Umbilical cord (tissue), 2 donors: ENCODE measurements at places on chromosomes 6 and 20.

DNA sequence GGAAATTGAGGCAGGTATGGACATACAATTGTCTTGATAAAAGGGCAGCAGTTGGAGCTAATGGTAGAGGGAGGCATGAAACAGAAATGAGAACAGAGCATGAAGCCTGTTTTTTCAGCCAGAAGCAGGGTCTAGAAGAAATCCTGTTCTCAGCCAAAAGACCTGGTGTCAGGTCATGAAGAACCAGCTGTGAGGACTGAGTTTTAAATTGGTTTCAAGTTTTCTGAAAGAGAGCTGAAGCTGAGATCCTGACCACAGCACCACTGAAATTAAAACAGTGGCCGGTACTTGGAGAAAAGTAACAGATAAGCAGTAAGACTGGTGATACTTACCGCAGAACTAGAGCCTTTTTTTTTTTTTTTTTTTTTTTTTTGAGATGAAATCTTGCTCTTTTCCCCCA lies 283.8 kb upstream of the BMP2 start:
- DNase-seq, result no peak

GRCh38 chr6:38997128-38997761 lies 51.3 kb upstream of the GLP1R start:
- peak; percentile 18 for DNase-seq

DNA sequence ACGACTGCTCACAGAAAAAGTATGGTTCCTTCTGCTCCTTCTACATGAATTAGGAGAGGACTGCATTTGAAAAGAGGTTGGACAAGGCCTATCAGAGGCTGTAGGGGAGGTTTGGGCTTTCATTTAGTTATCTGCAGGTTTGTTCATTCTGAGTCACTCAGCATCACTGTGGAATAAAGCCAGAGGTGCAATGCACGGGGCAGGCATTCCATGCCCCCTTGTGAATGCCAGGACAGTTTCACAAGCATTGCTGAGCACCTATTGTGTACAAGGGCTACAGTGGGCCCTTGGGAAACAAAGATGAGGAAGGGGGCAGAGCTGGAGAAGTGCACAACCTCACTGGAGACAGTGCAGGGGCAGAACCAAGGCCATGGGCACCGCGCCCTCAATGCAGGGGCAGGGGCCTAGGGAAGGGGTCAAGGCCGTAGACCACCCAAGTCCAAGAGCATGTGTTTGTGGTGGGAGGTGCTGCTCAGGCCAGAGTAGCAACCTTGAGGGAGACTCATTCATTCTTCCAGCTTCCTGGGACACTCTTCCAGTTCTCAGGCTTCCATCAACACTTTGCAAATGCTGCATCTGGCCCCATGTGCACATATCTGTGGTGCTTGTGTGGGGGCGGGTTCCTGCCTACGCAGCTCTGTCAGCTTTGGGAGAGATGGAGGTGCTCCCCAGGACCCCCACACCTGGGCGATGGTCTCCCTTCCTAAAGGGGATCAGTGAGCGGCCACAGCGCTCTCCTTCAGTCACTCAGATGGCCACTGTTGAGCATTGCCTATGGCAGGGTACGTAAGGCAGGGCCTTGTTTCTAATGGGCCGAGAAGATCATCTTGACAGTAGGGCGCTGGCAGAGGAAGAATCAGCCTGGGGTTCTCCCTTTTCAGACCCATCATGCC lies 204.5 kb downstream of the SYNDIG1 start:
- no peak for DNase-seq

DNA sequence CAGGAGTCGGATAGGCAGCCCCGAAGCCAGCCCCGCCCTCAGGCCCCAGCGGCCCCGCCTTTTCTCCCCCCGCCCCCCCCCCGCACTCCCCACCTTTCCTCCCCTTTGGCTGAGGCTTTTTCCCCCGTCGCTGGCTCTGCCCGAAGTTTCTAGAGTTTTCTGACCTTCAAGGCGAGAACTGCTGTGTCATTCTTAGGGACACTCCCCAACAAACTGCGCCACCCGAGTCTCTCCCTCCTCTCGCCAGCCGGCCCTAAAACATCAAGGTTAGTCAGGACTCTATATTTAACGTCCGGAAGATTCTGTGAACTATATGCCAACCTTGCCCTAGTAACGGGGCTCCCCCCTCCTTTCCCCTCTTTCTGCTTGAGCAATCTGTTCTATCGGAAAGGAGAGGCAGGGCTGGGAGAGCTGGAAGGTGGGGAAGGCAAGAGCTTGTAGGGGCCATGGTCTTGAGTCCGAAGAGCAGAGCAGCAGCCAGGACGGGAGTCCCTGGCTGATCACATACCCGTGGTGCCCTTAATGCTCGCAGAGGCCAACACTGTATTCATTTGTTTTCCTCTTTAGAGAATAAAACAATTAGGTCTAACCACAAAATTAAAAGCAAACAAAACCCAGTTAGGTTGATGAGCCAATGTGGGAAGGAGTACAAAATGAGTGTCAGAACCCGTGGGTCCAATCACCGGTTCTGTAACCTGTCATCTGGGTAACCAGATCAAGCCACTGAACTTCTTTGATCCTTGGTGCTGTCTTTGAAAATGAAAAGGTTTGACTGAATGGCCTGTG lies 5.3 kb upstream of the HSPA1B start:
- peak; percentile 88 for DNase-seq

DNA sequence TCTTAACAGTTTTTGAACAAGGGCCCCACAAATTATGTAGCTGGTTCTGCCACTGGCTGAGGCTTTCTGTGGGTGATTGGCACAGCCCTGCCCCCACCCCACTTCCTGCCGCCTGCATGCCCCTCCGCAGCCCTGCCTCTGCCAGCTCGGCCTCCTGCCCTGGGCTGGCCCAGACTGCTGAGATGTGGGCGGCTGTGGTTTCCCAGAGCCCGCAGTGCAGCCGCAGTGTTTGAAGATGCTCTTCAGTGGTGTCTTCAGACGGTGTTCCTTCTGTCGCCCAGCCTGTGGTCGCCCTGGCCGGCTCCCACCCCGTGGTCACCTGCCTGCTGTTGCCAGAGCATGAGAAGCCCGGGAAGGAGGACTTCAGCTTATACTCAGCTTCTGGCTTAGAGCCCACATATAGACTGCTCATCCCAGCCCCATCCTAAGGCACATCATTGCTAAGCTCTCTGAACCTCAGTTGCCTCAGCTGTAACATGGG lies 154.3 kb downstream of the VEGFA start:
- no peak for DNase-seq

DNA sequence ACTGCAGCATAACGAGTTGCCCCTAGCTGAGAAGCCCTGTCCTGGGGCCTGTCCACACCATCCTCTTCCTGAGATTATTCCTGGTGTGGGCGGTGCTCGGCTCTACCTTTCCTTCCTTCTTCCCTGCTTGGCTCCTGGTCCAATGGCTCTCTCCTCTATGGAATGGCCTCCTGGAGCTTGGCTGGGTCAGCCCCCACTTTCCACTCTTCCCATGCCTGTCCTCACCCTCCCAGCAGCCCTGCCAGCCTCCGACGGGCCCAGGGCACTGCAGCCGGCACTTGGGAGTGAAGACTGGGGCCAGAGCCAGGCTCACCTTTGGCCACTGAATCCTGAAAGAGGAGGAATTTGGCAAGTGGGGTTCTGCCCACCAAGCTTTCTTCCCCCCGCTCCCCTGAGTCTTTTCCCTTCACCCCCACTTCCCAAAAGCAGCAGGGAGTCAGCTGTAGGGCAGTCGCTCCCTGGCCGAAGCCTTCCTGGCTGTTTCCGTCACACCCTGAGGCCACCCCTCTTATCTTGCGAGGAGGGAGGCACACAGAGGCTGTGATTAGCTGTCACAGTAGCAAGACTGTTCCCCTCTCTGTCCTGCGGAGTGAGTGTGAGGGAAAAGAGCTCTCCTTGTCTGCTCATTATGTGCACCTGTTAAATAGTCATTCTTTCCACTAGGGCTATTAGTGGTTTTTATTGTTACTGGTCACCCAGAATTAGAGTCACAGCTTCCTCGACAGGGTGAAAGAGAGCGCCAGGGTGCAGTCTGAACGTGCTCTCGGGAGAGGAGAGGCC lies 6.3 kb upstream of the CDSN start:
- no peak for DNase-seq

DNA sequence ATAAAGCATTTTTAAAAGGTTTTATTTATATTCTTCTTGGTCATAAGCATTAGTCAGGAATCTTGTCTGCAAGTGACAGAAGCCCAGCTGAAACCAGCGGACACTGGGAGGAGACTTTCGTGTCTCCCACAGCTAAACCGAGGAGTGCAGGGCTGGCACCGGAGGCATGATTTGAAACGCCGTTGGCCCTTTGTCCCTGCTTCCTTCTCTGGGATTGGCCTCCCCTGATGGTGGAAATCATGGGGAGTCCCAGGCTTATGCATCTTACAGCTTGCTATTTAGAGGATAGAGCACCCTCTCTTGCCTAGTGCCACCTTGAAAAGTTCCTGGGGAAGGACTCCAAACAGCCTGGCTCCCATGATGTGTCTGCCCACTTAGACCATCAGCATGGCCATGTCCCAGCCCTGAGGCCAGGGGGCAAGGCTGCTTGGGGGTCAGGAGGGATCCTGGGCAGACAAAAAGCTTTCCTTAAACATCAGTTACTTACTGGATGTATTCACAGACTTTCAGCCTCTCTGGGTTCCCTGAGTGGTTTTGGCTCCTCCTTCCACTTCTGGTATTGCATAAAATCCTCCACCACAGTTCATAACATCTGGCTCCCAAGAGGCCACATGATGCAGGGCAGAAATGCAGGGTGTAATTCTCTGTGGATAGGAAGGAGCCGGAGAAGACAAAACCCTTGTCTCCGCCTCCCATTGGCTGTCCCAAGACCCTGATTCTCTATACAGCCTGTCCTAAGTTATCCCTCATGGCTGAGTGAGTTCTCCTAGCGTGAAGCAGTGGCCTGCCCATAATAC lies 49.3 kb upstream of the INSM1 start:
- DNase-seq, result peak; percentile 44

GRCh38 chr20:2760297-2760951 lies 40.0 kb downstream of the CPXM1 start:
- no peak for DNase-seq

DNA sequence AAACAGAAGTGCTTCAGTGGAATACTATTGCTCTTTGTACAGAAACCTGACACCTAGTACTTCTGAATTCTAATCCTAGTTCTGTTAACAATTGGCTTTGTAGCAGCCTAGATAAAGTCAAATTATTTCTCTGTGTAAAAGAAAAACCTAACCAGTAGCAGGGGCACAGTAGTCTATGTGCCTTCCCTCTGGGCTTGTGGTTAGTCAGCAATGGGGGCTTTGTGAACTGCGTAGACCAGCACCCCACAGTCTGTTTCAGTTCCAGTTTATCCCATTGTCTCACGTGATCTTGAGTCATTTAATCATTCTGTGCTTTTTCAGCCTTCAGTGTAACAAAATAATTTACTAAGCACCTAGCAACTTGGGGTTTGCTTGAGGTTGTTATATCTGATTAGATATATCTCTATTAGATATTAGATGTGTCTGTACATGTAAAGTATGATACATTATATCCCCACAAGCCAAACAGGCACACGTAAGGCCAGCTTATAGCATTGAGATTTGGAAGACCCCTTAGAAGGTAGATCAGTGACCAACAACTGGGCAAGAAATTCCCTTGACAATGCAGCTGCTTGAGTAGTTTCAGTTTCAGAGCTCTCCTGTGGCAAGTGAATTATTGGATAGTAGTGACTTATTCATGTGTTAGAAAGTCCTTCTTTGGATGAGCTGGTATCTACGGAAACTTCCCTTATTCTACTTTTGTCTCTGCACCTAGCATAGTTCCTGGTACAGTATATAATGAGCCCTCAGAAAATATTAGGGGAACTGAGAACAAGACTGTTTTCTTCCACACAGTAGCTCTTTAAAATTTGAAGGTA lies 27.9 kb upstream of the CCR6 start:
- no peak for DNase-seq

GRCh38 chr6:169101981-169102380 lies 151.7 kb downstream of the THBS2 start:
- no peak for DNase-seq

GRCh38 chr20:36881888-36882287 lies 6.0 kb downstream of the TLDC2 start:
- DNase-seq, result no peak

DNA sequence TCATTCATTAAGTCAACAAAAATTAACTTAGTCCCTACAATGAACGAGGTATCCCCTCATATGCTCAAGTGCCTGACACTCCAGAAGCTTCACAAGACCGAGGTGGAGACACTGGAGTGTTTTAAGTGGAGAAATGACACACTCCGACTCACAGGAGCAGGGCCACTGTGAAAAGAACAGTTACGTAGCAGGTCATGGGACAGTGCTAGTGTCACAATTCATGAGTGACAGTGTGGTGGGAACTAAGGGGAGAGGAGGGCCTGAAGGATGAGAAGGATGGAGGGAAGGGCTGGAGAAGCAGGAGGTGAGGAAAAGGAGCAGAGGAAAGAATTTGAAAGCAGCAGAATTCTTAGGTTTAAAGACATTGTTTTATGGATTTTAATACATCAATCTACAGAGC lies 1.3 kb upstream of the HLA-A start:
- no peak for DNase-seq

DNA sequence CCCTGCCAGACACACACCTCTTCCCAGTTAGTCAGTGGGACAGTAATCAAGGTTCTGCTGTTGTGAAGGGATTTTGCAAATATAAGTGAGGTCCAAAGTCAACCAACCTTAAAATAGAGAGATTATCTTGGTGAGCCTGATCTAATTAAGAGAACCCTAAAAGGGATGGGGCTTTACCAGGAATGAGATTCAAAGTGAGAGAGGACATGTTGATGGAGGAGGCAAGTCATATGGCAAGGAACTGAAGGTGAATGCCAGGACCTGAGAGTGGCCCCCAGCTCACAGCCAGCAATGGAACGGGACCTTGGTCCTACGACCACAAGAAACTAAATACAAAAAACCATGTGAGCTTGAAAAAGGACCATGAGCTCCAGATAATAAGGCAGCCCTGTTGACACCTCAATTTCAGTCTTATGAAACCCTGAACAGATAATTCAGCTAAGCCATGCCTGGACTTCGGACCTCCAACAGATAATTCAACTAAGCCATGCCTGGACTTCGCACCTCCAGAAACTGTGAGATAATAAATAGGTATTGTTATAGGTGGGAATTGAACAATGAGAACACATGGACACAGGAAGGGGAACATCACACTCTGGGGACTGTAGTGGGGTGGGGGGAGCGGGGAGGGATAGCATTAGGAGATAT lies 253.4 kb downstream of the GMPR start:
- DNase-seq, result no peak

DNA sequence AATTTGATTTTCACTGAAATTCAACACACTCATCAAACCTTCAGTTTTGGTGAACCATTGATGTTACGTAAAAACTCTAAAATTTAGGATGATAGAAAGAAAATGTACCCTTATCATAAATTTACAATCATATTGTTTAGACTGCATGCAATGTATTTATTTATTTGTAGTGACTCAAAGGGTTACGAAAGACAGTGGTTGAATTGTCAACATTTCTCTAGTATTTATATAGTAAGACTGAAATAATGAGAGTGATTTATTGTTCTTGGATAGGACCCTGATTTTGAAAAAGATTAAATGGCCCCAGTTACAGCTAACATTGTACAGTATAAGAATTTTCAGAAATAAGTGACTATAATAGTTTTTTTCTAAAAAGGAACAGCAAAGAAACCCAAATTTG lies 591.5 kb downstream of the RFPL4B start:
- no peak for DNase-seq

- DNase-seq, result no peak
Measured at GRCh38 chr20:46085179-46085851, 4.4 kb downstream of the NCOA5 start.
